Thyroid gland (tissue), 4 donors: ENCODE measurements at places on chromosomes 2 and 18. TPM values are rescaled to one million over a fixed set of nuclear protein-coding genes. Genes with fewer than 3 reads are reported as not detected.

The MAPK4 gene
- total RNA-seq, result 10.9 TPM

The B4GALT6 gene
- 2.6 TPM for total RNA-seq

The CTNNA2 gene
- 0.13 TPM for total RNA-seq

The SAG gene
- total RNA-seq, result 0.21 TPM

The ABCG5 gene
- total RNA-seq, result not detected

DNA sequence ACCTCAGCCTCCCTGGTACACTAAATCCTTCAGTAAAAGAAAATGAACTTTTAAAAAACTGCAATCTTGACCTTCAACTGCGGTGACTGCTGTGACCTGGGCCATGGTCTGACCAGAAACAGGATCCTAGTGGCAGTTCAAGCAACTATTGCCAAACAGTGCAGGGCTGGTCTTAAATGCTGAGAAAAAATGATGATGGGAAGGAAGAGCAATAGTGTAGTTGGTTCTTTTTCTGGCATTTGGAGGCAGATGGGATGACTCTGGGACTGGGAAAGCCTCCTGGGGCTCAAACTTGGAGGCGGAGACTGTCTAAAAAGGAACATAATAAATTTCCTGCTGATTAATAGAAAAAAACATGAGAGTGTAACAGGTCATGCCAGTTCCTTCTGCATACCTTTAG, 45.4 kb downstream of the CHN1 start:
- DNase-seq, result no peak

GRCh38 chr2:109134741-109135358, 5.8 kb downstream of the SH3RF3 start:
- no peak for DNase-seq

- no peak for DNase-seq
Measured at GRCh38 chr18:46756025-46756558, 761 bp downstream of the ST8SIA5 start.

GRCh38 chr2:95158891-95159619, 593 bp downstream of the ZNF514 start:
- peak; percentile 48 for DNase-seq

DNA sequence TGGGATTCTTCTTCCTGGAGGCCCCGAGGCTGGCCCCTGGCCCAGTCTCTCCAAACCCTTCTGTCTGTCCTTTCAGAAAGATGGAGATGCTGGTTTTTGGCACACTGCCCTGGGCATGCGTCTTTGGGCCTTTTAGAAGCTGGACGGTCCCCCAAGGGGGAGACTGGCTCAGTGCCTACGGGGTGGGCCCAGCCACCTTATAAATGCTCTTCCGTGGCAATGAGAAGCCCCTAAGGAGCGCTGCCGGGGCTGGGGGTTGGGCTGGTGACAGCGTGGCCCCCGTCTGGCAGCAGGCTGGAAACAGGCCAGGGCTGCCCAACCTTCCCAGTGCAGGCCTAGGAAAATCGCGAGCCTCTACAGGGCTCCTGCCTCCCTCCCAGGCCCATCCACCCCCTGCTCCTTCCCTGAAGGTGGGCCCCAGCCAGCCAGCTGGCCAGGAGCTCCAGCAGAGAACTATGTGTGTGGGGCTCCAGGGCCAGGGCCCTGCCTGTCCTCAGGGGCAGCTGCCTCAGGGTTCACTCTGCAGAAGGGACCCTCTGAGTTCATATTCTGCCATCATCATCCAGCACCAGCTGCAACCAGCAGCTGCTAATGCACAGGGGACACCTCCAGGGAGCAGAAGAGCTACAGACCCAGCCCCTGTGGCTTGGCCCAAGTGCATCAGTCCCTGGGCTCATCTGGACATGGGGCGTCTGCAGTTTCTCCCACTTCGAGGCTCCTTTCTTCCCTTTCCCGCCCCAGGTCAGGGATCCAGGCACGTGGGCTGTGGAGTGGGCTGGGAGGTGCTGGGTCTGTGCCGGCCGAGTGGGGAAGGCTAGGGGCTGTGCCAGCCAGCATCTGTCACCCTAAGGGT, 107.6 kb upstream of the OTOS start:
- no peak for DNase-seq

DNA sequence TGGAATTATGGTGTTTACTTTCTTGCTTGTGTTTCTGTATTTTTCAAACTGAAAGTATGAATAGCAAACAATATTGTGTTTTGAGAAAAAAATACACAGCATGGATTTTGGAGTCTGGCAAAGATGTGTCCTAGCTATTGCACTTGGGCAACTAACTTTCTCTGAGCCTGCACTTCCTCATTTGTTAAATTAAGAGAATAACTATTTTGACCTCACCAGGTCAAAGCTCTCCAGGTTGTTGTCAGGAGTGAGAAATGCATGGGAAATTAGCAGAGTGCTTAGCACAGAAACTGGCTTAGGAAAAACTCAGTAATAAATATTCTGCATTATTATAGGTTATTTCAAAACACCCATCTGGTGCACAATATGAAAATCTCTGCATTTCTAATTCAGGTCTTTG, 28.2 kb downstream of the LYPD1 start:
- DNase-seq, result no peak

GRCh38 chr2:237408335-237409000, 5.5 kb downstream of the COL6A3 start:
- no peak for DNase-seq

- DNase-seq, result no peak
Measured at GRCh38 chr18:74273394-74273793, 18.4 kb downstream of the CYB5A start.

DNA sequence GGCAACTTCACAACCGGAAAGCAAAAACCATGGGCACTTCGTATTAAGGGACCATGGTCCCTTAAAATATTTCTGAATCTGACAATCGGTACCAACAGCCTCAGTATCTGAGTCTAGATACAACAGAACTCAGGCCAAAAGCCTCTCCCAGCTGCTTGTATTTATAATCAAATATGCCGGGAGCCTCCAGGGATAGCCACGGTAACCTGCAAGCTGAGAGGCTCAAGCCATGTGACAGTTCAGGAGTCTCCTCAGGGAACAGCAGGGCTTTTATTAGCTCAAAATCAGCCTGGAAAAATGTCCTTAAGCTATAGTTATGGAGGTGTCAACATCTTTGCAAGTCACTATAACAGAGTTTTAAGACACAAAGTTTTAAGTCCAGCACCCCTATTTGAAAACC, 352.8 kb upstream of the GYPC start:
- no peak for DNase-seq

GRCh38 chr2:214543386-214543955, 132.6 kb downstream of the VWC2L start:
- DNase-seq, result no peak

DNA sequence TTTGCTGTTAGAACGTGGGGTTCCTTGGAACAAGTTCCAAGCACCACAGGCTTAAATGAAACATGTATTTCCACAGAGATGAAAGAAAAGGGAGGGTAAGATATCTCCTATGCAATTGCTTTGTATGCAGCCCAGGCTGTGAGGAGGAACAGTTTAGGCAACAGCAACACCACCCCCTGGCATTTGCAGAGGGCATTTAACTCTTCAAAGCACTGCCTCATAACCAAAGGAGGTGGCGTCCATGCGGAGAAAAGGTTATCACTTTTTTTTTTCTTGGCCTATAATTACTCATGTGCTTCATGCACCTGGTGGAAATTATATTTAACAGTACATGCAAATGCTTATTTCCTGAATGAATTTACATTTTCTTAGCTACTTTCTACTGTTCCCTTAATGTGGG, 286.0 kb downstream of the LPIN1 start:
- DNase-seq, result no peak

- DNase-seq, result no peak
Measured at GRCh38 chr2:54310961-54311360, 54.9 kb upstream of the TSPYL6 start.

DNA sequence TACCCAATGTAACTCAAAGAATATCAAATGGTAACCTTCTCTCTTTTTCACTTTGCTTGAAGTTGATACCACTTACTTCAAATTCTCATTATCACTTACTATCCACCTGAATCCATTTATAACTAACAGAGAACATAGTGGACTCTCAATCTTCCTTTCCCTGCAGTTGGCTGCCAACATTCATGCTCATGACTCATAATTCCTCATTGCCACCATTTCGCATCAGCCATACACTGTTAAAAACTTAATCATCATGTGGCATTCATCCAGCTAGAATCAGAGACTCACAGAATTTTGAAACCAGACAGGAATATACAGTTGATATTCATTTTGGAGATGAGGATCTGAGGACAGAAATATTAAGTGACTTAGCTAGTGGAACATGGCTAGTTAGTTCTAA, 56.8 kb downstream of the SLC4A10 start:
- DNase-seq, result no peak

DNA sequence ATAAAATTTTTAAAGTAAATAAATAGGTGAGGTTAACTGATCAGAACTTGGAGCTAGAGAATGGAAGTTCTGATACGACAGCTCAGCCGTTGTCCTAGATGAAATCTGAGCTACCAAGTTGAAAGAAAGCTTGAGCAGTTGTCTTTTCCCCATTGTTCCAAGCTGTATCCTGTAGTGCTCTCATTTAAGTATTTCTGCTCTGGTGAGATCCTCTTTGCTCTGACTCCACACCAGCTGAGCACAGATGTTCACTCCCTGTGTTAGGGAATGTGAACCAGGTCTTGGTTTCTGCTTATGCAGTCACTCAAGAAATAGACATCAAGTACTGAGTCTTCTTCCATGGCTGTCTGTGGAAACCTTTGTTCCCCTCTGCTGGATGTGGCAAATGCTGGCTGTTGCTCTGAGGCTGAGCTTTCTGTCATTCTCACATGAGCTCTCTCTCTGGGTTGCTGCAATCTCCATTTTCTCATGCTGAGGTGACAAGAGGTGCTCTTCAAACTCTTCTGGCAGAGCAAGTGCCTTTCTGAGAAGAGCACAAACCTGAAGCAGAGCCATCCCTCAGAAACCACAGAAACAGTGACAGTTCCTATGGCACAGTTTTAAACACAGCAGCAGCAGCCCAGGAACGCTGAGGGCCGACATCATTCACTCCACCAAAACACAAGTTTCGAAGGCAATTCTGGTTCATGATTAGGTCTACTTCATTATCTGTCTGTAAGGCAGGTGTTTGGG, 194.1 kb downstream of the SP3 start:
- no peak for DNase-seq

GRCh38 chr2:11681722-11682589, 12.0 kb upstream of the NTSR2 start:
- peak; percentile 40 for DNase-seq

- DNase-seq, result no peak
Measured at GRCh38 chr2:67510745-67511144, 113.6 kb downstream of the ETAA1 start.

DNA sequence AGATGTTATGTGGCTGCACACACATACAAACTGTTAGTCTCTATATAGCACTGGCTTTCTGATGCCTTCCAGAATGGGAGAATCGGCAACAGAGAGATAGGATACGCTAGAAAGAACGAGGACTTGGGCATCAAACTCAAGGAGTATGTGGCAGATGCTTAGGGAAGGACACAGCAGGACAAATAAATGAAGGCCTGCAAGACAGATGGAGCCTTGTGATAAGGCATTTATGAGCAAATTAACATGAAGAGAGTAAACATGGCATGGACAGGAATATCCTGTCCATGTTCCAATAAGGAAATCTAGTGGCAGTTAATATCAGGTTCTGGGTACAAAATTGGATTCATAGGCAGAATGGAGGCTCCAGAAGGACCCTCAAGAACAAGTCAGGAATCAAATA, 136.9 kb downstream of the SLC4A10 start:
- DNase-seq, result no peak

DNA sequence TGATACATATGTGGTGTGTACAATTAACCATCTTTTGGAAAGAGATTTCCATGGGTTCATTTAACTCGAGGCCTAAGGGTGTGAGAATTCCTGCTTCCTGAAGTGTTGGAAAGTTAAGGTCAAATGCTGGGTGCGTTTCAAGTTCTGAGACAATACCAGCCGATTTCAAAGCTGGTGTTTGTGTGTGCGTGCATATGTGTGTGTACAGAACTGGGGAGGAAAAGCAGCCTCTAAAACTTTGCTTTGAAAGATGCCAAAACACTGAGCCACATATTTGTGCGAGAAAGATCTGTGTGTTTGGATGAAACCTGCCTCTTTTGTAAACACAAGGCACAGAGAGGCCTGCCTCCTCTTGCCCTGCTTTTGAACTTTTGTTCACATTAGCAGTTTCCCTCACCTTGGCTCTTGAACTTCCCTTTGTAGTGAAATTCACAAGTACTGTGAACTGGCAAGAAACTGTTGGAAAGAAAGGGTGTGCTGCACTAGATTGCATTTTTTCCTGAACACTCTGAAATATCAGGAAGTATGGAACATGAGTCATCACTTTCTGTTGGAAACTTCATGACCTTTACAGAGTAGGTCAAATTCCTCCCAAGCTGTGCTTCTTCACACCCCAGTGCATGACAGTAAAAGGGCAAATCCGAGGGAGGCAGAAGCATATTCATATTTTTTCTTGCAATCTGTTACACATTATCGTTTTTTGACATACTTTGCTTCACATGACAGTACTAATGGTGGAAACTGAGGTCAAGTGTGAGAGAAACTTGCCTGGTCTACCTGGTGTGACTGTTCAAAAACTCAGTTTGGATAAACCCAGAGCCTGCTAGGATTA, 20.0 kb upstream of the CAVIN2 start:
- peak; percentile 66 for DNase-seq

DNA sequence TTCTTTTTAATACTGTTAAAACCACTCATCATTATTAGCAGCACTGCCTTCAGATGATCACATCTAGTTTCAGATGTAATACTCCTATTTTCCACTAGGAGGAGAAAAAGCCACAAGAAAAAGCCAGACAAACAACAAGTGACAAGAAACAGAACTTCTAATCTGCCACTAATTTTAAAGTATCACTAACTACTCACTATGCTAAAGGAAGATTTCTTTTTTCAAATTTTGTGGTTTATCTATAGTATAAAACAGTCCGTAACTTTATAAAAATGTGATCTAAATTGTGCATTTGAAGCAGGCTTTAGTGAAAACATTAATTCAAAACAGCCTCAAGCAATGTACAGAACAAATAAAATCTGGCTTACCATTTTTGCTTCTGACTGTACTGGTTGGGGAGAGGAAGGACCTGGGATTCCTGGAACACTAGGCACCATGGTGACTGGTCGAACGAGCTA, 56.8 kb downstream of the ATF2 start:
- DNase-seq, result no peak

DNA sequence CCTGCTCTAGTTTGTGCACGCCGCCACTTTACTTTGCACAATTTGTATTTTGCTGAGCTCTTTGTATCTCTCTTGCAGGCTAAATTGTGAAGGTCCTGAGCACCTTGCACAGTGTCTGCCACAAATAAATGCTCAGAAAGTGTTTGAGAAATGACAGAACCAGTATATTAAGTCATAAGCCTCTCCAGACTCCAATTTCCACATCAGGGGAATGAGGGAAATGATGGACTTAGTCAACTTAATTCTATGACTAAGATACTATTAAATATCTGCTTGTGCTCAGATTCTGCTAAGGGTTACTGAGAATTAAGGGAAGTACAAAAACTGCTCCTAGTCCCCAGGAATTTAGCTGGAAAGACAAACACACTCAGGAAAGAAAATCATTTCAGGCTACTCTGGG, 239.1 kb upstream of the SLC14A2 start:
- DNase-seq, result no peak
